Activated CD4-positive, alpha-beta T cell treated with anti-CD3 and anti-CD28 coated beads, Interleukin-2, amount 50 U/mL, for 1 hour (primary cell): ENCODE measurements at places on chromosomes 4 and X.

DNA sequence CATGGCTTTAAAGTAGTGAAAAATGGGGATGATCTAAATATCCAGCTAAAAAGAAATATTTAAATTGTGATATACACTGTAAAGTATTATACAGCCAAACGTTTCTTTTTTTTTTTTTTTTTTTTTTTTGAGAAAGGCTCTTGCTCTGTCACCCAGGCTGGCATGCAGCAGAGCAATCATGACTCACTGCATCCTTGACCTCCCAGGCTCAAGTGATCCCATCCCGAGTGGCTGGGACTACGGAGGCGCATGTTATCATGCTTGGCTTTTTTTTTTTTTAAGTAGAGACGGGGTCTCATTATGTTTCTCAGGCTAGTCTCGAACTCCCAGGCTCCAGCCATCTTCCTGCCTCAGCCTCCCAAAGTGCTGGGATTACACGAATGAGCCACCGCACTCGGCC lies 17.1 kb downstream of the SMIM14 start:
- DNase-seq = no peak

DNA sequence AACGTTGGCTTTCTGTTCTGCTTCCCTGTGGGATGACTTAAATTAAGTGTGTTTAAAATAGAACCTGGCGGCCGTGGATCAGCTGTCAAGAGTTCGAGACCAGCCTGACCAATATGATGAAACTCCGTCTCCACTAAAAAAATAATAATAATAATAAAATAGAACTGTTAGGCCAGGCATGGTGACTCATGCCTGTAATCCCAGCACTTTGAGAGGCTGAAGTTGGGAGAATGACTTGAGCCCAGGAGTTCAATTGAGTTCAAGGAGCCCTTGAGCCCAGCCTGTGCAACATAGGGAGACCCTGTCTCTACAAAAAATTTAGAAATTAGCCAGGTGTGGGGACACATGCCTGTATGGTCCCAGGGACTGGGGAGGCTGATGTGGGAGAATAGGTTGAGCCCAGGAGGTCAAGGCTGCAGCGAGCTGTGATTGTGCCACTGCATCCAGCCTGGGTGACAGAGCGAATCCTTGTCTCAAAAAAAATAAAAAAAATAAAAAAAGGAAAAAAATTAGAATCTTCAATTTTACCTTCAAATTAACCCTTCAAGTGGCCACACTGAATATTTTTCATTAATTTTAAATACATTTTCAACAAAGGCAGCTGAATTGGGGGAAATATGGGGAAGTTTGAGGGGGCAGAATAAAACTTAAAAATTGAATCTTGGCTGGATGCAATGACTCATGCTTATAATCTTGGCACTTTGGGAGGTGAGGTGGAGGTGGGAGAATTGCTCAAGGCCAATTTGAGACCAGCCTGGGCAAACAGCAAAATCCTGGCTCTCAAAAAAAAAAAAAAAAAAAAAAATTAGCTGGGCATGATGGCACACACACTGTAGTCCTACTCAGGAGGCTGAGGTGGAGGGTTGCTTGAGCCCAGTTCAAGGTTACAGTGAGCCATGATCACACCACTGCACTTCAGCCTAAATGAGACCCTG lies 31.8 kb upstream of the HSD17B13 start:
- DNase-seq = no peak

DNA sequence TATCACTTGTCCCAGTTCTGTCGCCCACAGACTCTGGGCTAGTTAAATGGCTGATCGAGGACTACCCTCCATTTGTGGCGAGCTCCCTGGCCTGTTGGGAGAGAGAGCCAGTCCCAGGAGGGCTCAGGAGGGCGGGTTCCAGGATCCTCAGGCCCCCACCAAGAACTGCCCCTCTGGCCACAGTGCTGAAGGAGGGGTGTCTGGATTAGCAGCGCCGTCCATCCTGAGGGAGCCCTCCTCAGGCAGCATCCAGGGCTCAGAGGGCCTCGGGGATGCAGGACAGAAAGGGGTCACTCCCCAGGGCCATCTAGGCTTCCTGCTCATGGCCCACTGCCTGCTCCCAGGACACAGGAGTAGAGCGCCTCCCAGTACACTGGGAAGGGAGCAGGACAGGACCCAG lies 6.1 kb downstream of the PNMA5 start:
- DNase-seq = no peak

- DNase-seq = no peak
Observed at GRCh38 chrX:110741213-110741796, 54.3 kb downstream of the CHRDL1 start.

- no peak for DNase-seq
Observed at GRCh38 chrX:49310371-49310770, 6.9 kb downstream of the GAGE10 start.

DNA sequence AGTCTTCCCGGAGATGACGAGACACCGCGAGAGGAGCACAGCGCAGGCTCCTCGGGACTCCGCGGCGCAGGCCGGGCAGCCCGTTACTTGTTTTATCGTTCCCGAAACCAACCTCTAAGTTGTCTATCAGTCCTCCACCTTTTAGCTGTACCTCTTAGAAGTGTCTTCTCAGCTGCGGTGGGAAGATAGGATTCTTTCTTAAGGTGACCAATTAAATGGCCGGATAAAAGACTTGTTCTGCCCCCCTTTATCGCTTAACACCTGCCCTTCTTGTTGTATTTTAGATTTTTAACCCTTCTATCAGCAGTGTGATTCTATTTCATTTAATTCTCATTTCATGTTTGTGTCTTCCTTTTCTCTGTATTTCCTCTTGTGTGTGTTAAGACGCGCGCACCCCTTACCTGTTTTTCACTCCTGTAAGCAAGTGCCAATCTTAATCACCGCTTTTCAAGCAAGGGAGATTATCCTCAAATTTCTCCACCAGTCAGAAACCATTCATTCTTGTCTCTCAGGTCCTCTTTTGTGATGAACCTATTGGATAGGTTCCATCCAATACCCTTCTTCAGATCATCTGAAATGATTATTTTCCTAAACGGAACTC lies at the start of gene SLC9B2:
Gene SLC9B2 (minus strand): TSS at position 15 of the 601 bp plus-strand sequence. CDS start 9,211 bp downstream, outside the sequence.
- DNase-seq = no peak

GRCh38 chr4:41935652-41936021 lies 408 bp downstream of the TMEM33 start:
- DNase-seq = peak; percentile 15

DNA sequence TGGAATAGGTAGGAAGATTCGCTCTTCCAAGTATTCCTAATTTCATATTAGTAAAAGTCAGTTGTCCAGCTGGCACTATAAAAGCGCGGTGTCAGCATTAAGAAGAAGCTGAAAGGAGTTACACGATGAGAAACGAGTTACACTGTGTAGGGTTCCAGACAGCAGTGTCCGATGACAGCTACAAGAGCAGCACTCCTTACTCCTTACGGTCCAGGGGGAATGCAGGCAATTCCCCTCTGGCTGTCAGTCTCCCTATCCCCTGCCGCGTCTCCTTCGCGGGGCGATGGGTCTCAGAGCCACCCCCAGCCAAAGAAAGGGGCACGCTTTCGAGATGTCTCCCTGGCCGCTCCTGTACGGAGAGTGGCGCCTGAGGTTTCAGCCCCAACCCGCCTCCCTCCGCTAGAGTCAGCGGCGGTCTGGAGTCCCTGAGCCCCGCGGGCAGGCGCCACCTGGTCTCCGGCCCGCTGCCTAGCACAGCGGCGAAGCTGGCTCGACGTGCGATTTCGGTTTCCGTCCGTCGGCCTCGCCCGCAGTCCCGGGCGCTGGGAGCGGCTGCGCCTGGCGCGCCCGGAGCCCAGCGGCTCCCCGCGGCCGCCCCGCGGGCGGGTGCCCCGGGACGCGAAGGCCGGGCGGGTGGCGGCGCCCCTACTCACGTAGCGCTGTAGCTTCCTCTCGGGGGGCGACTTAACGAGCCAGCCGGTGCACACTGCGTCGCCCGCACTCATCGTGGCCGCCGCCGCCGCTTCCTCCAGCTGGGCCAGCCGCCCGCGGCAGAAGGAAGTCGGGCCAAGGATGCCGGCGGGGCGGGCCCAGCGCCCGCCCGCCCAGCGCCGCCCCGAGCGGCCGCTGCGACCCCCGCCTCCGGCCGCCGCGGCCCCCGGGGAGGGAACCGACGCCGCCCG lies at the start of gene GAB3:
Gene GAB3 (minus strand): TSS at position 777 of the 902 bp plus-strand sequence. CDS start 52 bp downstream, at position 725.
- no peak for DNase-seq

- DNase-seq = no peak
Observed at GRCh38 chr4:168095776-168096406, 3.6 kb downstream of the ANXA10 start.

DNA sequence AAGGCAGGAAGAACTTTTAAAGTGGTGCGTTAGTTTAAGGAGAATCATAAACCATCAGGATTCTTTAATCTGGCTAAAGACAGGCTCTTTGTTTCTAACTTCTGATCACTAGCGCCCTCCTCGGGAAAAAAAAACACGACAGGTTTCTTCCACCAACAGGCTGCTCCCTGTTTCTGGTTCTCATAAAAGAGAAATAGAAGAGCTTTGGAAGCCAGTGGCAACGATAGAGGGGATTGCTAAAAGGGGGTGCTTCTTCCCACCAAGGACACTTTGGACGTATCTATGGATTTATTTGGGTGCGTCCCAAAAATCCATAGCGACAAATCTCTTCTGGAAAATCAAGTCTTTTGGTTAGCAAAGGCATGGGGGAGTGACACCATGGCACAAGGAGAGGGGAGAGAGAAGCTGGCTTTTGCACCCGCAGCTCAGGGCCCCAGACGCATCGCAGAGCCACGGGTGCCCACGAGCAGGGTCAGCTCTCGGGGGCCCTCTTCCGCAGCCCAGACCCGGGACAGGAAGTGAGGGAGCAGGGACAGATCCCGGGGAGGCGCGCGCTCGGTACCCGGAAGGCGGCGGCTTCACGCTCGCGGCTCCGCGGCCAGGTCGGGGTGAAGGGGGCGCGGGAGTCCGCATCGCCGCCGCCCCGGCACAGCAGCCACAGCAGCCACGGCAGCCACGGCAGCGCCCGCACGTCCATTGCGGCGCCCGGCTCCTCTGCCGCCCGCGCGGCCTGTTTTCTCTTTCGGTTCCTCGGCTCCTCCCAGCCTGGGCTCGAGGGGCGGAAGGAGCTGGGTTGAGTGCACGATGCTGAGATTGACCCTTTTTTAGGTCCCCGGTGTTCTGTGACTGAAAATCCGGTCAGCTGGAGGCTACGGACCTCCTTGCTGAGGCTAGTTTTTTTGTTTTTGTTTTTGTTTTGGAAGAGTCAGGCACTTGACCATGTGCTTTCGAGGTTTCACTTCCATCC lies at the start of gene CTSO:
Gene CTSO (minus strand): TSS at position 716 of the 967 bp plus-strand sequence. CDS start 19 bp downstream, at position 697.
- DNase-seq = peak; percentile 61

GRCh38 chr4:161929956-161930355 lies 233.8 kb downstream of the FSTL5 start:
- DNase-seq = no peak

GRCh38 chrX:45873781-45874180 lies 671.4 kb downstream of the ZNF674 start:
- no peak for DNase-seq

DNA sequence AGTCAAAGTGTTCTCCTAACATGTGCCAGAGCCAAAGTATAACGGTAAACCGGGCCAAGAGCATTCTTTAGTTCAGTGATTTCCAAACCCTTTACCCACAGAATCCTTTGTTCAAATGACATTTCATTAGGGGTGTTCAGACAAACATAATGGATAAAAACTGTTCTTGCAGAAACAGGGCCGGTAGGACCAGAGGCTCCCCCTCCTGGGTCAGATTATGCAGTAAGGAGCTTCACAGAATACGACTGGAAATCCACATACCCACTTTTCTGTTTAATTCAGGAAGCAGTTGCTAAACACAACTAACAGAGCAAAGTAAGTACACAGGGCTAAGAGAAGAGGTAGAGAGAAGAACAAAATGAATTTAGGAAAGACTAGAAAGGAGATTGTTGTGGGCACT lies 46.6 kb upstream of the TMEM184C start:
- DNase-seq = no peak

DNA sequence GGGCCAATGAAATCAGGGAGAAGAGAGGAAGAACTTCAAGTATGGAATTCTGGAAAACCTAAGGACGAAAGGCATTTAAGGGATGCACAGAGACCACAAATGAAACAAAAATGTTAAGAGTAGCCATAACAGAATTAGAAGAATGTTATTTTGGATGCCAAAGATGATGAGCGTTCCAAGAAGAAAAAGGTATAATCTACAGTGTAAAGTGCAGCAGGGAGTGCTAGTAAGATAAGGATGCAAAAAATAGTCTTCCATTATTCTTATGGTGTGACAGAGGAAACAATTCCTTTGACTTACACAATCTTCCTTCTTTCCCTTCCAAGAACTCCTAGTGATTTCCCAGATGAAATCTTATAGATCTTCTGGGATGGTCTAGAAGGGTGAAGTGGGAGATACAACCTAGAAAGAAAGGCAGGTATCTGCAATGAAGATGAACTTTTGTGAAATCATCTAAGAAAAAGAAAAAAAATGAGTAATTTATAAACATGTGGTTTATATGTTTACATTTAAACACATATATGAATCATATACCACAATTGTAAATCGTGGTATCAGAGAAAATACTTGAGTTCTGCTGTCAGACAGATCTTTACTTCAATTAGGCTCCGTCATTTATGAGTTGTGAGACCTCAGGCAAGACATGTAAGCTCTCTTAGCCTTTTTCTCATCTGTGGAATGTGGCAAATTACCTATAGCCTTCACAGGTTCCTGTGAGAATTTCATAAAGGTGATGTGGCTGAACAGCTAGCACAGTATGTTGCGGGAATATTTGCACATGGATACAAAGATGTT lies 8.1 kb downstream of the MORF4L2 start:
- DNase-seq = no peak

- DNase-seq = no peak
Observed at GRCh38 chr4:51931461-51931860, 88.5 kb downstream of the DCUN1D4 start.

DNA sequence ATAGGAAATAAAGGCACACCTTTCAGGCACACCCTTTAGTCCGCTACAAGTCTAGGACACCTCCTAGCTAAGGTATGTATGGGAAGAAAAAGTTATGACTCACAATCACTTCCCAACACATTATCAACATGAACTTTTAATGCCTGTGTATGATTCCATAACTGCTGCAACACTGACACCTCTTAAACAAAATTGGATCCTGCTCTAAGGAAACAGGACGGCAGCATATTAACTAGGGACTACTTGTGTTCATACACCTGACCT lies 2.4 kb upstream of the PPP3CA start:
- DNase-seq = no peak
